ENCODE measurements at places on chromosomes 1 and 21.

DNA sequence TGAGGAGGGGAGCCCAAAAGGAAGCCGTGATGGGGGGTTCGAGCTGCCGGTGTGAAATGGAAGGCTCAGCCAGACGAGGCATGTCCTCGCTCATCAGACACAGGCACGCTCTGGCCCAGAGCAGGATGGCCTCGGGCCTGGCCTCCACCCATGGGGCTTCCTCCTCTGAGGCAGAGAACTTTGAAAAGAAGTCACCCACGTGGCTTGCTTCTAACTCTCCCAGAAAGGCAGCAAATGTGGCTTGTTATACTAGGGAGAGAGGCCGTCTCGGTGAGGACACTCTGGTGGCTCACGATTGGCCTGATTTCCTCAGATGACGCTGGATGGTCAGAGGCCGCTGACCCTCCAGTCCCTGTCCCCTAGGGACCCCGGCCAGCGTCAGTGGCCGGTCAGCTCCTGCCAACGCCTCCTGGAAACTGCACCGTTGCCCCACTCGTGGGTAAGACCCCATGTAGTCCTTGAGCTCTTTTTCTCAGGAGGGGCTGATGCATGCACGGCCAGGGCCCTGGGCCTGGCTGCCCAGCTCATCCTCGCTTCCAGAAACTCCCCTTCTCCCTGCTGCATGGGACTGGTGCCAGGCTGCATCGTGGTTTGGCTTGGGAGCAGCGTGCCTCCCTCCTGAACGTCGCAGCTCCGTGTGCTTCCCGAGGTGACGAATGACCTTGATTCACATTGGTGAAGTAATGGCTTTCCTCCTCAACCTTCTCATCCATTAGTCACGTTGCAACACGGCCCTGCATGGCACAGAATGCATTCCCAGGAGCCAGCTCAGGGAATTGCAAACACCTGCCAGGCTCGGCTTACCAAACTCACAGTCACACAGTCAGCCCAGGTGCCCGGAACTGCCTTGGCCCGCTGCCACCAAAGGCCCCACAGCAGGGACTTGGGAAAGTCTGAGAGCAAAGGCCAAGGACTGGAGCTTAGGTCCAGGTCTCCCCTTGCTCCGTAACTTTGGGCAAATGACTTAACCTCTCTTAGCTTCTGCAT is 58.8 kb downstream of the TOMM20 start:
- no peak for DNase-seq

GRCh38 chr1:228488125-228488817 is 1.1 kb downstream of the RNF187 start:
- no peak for DNase-seq

DNA sequence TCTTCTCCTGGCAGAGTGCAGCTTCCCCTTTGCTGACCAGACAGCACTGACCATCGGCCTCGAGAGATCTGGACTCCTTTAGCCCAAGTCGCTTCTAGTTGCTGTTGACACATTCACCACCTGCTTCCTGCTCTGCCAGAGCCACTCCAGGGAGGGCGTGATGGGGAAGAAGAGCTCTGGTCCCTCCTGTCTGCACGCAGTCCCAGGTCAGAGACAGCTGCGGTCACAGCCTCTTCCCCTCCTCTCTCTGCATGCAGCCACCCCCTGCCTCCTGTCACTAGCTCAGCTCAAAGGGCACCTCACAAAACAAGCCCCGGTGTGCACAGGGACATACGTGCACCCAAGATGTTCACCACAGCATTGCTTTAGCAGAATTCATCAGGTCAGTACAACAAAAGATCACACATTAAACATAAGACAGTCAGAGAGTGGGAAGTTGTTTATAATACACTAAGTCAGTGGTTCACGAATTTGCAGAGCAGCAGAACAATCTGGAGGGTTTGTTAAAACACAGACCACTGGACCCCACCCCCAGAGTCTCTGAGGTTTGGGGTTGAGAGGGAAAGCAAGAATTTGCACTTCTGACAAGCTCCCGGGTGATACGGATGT is 132.9 kb downstream of the SYF2 start:
- no peak for DNase-seq

DNA sequence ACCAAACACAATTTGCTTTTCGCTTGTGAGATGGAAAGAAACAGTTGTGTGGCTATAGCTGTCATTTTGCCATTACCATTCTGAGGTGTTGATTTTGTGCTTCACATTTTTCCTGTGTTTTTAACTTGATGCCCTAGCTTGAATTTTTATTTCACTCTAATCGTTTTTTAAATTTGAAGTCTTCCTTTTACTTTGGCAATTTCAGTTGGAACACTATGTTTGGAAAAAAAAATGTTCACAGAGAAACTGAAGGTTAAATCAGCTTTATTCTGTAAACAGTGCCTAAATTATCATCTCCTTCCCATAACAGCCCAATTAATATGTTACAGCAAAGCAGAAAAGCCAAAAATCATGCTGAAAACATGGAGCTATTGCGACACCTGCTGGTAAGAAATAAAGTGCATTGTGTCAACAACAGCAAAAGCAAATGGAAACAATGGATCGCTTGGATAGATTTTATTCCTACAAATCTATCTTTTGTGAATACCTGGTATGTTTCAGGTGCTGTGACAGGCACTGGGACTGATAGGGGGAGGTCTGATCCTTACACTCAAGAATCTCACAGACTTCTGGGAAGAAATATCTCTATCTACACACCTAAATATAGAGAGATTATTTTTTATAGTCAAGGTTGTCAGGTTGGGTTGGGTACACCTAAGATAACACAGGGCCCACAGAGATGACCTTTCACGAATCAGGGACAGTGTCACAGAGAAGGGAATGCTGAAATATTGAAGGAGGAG is 16.2 kb upstream of the ERICH3 start:
- DNase-seq = no peak

DNA sequence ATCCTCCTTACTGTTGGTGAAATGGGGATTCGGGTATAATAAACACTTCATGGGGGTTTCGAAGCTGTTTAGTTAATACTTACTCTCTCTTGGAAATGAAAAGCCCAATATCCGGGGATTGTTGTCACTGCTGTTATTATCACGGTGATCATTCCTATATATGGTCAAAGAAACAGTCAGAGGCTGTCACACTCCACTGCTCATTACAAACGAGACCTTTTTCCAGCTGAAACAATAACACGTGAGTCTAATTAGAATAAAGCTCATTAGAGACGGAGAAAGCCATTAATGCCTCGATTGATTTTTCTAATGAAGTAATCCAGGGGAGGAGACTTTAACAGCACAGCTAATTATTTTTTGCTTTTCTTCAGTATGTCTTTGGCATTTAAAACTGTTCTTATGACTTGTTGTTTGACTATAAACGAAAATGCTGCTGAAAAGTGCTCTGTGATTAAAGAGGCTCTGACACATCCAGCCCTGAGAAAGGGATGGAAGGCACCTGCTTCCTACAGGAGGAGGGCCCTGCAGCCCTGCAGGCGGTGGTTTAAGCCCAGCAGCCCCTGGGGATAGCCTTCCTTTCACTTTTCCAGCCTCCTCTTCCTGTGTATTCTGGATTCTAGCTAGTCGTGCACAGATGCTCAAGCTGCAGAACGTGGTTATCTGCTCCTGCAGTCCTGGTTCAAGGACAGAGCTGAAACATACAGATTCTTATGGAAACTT is 143.6 kb downstream of the EDEM3 start:
- no peak for DNase-seq

GRCh38 chr1:180946056-180946455 is 33.4 kb downstream of the KIAA1614 start:
- DNase-seq = no peak

- no peak for DNase-seq
Observed at GRCh38 chr1:24923485-24924113, 6.5 kb downstream of the RUNX3 start.

DNA sequence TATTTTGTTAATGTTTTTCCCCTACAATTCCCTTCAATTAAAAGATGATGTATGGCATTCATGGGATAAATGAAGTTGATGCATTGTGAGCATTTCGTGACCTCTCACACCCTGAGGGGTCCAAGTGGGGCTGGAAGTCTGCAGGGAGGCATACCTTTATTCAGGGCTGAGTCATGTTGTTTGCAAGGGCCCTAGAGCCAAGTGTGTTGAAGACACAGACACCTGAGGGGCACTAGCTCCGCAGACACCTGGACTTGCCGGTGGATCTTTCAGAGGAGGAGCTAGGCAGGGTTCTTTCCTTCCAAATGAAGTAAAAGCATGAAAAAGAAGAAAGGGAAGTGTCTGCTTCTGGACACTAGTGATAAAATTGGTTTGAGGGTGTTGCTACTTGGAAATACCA is 57.0 kb upstream of the RGS7 start:
- DNase-seq = no peak

GRCh38 chr1:110916669-110917306 is 43.8 kb downstream of the CD53 start:
- peak; percentile 15 for DNase-seq

- DNase-seq = no peak
Observed at GRCh38 chr21:26451081-26451740, 121.9 kb downstream of the CYYR1 start.

DNA sequence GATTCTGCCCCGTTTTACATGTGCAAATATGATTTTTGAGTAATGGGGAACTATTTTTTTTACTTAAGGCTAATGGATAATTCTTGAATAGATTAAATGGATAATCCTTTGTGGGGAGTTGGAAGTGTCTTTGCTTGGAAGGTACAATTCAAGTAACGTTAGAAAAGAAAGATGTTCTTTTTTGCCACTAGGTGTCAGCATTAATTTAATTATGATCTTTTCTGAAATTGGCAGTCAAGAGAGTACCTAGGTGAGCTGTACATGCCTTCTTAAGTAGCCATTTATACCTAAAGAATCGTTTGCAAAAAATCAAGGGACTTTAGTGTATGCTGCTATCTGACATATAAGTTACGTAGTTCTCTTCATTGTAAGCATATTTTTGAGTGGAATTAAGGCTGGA is 2.2 kb downstream of the FBXO28 start:
- no peak for DNase-seq

DNA sequence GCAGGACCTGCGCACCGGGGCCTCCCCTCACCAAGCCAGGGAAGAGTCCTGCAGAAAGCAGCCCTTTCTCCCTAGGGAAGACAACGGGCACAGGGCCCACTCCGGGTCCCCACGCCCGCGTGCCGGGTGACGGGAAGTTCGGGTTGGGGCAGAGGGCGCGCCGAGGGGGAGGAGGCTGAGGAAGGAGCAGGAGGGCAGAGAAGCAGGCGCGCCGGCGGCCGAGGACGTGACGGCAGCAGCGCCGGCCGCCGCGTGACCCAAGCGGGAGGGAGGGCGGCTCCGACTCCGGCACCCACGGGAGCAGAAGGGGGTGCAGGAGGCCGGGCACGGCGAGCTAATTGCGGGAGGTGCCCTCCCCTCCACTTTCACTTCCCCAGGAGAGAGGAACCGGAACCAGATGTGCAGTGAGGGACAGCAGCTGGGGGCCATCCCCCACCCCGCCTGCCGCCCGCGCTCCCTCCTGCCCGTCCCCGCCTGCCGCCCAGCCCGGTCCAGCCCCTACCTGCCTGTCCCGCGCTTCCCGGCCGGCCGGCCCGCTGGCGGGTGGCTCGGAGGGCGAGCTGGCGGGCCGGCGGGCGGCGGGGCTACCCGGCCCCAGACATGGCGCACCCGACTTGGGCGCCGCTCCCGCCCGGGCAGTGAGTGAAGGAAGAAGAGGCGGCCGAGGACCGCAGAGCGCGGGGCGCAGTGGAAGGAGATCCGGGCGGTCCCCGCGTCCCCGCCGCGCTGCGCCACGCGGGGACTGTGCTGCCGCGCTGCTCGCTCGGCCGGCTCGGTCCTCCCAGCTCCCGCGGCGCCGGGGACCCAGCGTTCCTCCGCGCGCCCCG is 510 bp downstream of the DENND4B start:
- DNase-seq = peak; percentile 95

DNA sequence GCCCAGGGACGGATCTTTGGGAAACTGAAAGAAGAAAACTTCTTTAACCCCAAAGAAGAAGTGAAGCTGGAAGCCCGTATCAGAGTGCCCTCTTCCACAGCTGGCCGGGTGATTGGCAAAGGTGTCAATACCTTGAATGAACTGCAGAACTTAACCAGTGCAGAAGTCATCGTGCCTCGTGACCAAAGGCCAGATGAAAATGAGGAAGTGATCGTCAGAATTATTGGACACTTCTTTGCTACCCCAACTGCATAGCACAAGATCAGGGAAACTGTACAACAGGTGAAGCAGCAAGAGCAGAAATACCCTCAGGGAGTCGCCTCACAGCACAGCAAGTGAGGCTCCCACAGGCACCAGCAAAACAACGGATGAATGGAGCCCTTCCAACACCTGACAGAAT is 114.0 kb downstream of the NBPF12 start:
- DNase-seq = no peak

DNA sequence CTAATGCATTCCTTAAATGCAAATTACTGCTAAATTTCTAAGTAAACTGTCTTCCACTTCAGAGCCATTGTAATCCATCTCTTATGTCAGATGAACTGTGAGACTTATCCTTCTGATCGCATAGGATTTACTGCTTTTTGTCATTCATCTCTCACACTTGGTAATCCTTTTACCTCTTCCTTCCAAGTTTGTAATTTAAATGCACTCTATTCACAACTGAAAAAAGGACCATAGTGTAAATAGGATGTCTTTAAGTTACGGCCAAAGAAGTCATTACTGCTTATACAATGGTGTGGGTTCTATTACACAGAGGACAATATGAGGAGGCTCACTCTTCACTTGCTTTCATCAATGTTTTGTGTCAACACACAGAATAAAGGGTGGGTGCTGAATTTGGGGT is 393.3 kb downstream of the PTBP2 start:
- no peak for DNase-seq

DNA sequence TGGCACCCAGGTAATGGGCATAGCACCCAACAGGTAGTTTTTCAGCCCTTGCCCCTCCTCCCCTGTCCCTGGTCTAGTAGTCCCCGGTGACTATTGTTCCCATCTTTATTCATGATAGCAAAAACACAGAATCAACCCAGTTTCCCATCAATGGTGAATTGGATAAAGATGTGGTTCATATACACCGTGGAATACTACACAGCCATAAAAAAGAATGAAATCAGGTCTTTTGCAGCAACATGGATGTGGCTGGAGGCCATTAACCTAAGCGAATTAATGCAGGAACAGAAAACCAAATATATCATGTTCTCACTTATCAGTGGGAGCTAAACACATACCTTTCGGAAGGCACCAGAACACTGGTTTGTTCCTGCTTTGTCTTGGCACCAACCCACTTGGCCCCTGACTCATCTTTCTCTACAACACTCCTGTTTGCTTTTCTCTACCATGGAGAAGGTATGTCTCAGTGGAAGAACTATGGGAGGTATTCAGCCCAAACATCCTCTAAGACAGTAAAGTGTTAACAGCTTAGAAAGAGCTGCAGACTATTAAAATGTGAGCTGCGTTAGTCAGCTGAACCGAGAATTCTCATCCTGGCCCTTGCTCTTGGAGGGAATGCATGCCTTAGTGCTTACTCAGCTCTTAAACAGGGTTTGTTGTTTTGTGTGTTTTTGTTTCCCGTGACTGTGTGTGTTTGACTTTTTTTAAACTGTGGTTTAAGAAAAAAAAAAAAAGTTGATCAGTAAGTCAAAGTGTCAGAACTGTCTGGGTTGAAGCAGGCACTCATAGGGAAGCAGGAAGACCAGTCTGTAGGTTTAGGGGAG is 203.0 kb downstream of the TOMM20 start:
- DNase-seq = no peak

Measured in GM19239 (cell line).